ENCODE measurements at places on chromosomes 3 and 15.

DNA sequence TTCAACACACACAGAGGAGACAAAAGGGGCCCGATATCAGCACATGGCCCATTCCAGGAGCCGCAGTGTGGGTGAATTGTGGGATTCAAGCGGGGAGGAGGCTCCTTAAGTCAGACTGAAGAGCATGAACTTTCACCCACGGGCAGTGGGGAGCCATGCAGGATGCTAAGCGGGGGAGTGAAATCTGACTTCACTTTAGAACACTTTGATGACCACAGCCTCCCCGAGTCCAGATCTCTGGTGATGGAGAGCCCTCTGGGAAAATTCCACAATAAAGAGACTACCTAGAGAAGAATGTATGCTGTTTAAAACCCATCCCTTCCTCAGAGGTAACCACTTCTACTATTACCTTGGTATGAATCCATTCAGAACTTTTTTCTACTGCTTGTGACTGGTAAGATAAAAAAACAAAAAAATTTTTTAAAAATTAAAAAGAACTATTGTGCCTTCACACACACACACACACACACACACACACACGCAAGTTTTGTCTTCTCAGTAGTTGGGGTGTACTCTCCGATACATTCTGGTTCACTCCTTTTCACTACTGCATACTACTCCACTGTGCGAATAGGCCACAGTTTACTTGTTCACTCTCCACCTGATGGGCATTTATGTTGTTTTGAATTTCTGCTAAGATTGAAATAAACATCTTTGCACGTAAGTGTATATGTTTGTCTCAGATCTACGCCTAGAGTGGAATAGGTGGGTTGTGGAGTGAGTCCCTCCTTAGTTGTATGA is 2.0 kb upstream of the H1-8 start:
- DNase-seq: no peak

GRCh38 chr3:7760718-7761117 is 740.9 kb upstream of the LMCD1 start:
- no peak for DNase-seq

DNA sequence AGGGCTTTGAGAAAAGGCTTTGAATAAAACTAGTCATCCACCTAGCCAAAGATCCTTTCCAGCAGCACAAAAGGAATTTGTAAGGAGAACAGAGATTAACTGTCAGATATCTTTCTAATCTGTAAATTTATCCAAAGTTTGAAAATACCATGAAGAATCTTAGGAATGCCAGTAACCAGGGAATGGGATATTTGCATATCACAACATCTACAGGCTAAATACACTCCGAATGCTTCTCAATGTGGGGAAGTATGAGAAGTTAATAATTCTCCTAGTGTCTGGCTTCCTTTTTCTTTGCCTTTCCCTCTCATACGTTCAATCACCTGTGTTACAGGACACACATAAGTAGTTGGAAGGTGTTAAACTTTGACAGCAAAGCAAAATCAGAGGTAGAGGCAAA is 7.8 kb downstream of the ANAPC13 start:
- no peak for DNase-seq

DNA sequence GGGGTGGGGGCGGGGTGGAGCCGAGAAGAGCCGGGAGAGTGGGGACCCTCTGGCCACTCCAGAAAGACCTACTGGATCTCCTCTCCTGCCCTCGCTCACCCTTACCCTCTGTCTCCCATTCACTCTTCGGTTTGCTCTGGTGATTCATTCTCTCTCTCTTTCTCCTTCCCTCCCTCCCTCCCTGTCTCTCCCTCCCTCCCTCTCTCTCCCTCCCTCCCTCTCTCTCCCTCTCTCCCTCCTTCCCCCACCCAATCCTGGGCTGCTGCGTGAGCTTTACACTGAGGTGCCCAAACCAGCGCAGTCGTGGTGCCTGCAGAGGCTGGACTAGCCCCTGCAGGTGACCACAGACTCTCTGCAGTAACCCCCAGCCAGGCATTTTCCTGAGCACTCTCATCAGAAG is 32.2 kb upstream of the ADAMTS17 start:
- DNase-seq: no peak

DNA sequence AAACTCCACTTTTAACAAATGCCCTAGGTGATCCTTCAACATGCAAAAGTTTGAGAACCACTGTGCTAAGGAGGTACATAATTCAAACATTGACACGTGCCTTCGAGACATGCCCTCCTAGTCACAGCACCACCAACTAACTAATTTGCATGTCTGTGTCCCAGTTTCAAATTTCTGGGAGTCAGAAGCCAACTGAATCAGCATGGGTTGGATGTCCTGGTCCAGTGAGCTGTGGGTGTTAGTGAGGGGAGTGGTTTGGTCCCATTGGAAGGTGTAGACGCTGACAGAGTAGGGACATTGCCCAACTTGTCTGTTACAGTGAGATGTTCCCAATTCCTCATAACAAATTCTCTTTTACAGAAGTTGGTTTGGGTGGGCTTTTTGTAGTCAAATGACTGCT is 67.3 kb upstream of the ADPGK start:
- no peak for DNase-seq

DNA sequence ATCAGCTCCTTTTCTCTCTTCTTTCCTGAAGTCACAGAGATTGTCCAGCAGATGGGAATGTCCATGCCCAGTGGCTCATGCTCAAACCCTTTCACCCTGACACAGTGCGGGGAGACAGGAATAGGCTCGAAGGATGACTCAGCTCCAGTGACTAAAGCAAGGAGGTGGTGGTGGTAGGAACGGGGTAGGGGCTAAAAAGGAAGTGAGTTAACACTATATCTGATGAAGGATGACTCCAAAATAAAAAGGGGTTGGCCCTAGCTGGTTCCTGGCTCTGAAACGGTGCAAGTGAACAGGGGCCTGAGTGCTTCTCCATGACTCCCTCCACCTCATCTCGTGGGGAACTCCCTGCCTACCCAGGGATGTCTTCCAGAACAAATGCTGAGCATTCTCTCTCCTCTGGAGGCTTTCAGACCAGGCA is 167.4 kb upstream of the LPP start:
- DNase-seq: no peak

- no peak for DNase-seq
Measured at GRCh38 chr3:149850787-149851584, 38.0 kb downstream of the RNF13 start.

GRCh38 chr15:98443526-98443925 is 204.8 kb upstream of the IGF1R start:
- no peak for DNase-seq

DNA sequence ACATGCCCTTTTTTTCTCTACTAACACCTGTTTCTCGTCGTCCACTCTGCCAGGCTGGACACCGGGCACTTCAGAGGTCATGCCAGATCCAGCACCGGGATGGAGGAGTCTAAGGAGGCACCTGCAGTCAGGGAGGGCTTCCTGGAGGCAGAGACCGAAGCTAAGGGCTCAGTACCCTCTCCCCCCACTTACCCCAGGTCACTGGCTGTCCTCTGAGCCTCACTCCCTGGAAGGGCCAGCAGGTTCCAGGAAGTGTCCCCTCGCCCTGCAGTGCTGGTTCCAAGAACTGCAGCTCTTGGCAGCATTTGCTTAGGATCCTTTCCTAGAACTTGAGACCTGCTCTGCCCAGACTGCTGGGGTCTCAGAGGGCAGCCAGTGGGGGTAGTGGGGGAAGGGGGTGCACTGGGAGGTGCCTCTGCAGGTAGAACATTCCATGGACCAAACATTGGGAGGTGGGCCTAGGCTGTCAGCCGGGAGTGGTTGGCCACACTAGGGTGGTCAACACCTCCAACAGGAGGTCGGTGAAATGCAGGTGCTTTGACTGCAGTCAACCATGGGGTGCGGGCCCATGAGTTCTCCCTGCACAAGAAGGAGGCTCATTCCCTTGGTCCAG is 11.3 kb downstream of the CISH start:
- DNase-seq: no peak

DNA sequence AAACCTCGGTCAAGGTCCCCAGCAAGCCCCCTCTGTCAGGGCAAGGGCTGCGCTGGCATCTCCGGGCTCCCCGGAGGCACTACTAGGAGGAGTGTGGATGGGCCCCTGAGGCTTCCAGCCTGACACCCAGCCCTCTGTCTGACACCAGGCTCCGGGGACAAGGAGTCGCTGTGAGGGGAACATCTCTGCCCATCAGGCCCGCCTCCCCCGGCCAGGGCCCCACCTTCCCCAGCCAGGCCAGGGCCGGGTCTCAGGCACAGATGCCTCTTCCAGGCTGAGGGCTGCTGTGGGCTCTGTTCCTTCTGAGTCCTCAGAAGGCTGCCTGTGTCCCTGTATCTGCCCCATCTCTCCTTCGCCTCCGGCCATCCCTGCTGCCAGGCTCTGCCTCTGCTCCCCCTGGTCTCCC is 15.8 kb downstream of the CSPG4 start:
- DNase-seq: no peak
